IPS DF 6.9 (cell line): ENCODE measurements at places on chromosomes 5 and 9.

GRCh38 chr9:68507130-68507805 lies 33.4 kb downstream of the TMEM252 start:
- H3K36me3 ChIP-seq = no peaks in the 10 kb centered on the region
- no peak overlapping the region for H3K27ac ChIP-seq
- H3K27me3 ChIP-seq = peaks cover 56% of the 10 kb centered on the region
- H3K4me3 ChIP-seq = no peak overlapping the region
- DNase-seq = no peak

GRCh38 chr9:80437091-80437640 lies 865.4 kb downstream of the TLE4 start:
- no peak for DNase-seq
- no peak overlapping the region for H3K27ac ChIP-seq
- no peaks in the 10 kb centered on the region for H3K27me3 ChIP-seq
- no peaks in the 10 kb centered on the region for H3K36me3 ChIP-seq

- H3K27me3 ChIP-seq = no peaks in the 10 kb centered on the region
- H3K27ac ChIP-seq = no peak overlapping the region
- H3K36me3 ChIP-seq = no peaks in the 10 kb centered on the region
Observed at GRCh38 chr5:35317586-35317985, 87.3 kb upstream of the PRLR start.

- H3K4me1 ChIP-seq = no peaks in the 10 kb centered on the region
- no peak overlapping the region for H3K27ac ChIP-seq
- no peaks in the 10 kb centered on the region for H3K36me3 ChIP-seq
- H3K4me3 ChIP-seq = no peak overlapping the region
- H3K27me3 ChIP-seq = no peaks in the 10 kb centered on the region
- DNase-seq = no peak
Observed at GRCh38 chr9:37987467-37987981, 81.5 kb downstream of the SHB start.

DNA sequence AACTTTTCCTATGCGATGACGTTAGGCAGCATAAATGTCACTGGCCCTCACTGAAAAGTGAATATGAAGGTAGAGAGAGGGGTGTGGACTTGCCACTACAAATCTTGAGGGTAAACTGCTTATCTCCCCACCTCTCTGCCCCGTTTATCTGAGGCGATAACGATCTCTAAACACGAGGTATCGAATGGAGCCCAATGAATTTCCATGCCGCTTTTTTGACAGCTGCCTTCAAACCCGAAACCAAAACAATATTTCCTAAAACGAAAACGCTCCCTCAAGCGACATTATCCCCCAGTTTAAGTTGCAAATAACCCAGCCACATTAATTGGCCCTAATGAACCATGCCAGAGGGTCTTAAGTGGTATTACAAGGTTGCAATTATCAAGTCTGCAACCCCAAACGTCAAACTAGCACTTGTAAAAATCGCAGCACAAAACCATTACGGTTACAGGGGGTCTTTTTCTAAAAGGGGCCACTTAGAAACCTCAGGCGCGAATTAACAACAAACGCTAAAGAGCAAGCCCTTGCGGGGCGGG lies 1.4 kb downstream of the NR3C1 start:
- H3K36me3 ChIP-seq = no peaks in the 10 kb centered on the region
- H3K27me3 ChIP-seq = peaks cover 9% of the 10 kb centered on the region
- peak overlapping the region; percentile 70; the same call in 1 of the 2 replicates for H3K4me3 ChIP-seq
- DNase-seq = no peak

DNA sequence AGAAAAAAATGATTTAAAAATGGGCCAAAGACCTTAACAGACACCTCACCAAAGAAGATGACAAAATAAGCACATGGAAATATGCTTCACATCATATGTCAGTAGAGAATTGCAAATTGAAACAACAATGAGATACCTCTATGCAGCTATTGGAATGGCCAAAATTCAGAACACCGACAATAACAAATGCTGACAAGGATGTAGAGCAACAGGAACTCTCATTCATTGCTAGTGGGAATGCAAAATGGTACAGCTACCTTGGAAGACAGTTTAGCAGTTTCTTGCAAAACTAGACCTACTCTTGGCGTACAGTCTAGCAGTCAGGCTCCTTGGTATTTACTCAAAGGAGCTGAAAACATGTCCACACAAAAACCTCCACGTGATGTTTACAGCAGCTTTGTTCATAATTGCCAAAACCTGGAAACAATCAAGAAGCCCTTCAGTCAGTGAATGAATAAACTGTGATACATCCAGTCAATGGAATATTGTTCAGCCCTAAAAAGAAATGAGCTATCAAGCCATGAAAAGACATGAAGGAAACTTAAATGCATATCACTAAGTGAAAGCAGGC lies 10.5 kb upstream of the MVB12B start:
- no peak for DNase-seq
- H3K36me3 ChIP-seq = no peaks in the 10 kb centered on the region
- H3K4me1 ChIP-seq = no peaks in the 10 kb centered on the region
- no peak overlapping the region for H3K4me3 ChIP-seq
- no peak overlapping the region for H3K27ac ChIP-seq

DNA sequence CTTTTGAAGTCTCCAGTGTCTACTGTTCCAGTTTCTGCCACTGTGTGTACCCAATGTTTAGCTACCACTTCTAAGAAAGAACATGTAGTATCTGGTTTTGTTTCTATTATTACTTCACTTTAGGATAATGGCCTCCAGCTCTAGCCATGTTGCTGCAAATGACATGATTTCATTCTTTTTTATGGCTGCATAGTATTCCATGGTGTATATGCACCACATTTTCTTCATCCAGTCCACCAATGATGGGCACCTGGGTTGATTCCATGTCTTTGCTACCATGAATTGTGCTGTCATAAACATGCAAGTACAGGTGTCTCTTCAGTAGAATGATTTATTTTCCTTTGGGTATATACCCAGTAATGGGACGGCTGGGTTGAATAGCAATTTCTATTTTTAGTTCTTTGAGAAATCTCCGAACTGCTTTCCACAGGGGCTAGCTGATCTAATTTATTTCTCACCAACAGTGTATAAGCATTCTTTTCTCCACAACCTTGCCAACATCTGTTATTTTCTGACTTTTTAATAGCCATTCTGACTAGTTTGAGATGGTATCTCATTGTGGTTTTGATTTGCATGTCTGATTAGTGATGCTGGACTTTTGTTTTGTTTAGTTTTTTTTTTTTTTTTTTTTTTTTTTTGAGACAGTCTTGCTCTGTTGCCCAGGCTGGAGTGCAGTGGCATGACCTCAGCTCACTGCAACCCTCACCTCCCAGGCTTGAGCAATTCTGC lies 68.9 kb downstream of the WDR41 start:
- DNase-seq = no peak
- H3K27me3 ChIP-seq = no peaks in the 10 kb centered on the region
- no peaks in the 10 kb centered on the region for H3K4me1 ChIP-seq

DNA sequence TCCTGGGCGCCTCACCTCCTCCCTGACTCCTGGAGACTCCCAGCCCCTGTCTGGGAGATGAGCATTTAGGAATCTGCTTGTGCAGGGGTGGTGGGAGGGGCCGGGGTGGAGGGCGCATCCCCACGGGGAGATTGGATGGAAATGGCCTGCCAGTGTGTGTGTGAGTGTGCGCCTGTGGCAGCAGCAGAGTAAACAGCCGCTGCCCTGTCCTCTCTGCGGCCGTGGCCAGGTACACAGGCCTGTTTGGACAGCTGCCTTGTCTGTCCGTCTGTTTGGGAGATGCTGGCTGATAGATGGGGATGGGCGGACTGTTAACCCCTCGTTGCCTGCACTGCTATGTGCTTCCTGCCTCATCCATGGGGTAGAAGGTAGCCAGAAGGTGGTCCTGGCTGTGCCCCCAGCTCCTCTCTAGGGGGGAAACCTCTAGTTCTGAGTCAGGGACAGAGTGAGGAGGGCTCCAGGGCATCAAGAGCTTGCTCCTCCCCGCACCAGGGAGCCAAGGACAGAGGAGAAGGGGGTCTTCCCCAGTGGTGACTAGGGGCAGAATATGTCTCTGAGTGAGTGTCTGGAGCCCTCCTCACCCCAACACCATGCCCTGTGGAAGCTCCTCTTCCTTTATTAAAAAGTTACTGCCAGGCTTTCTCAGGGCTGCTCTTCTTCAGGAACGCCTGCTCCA lies 60.1 kb downstream of the LMX1B start:
- H3K27ac ChIP-seq = no peak overlapping the region
- H3K36me3 ChIP-seq = no peaks in the 10 kb centered on the region
- H3K4me3 ChIP-seq = no peak overlapping the region
- DNase-seq = no peak
- H3K4me1 ChIP-seq = peaks cover 25% of the 10 kb centered on the region
